ENCODE measurements at places on chromosomes 4 and X. TPM values are rescaled to one million over a fixed set of nuclear protein-coding genes. Genes with fewer than 3 reads are reported as not detected.

FNIP2 gene
- 61.9 TPM for total RNA-seq

FAM47A gene
- not detected for total RNA-seq

CCSER1 gene
- total RNA-seq: 2.8 TPM

CENPVL1 gene
- not detected for total RNA-seq

PFKFB1 gene
- total RNA-seq: not detected

CXXC4 gene
- 3.8 TPM for total RNA-seq

GRCh38 chr4:164807611-164808010 lies 53.7 kb downstream of the SMIM31 start:
- no peak for DNase-seq

DNA sequence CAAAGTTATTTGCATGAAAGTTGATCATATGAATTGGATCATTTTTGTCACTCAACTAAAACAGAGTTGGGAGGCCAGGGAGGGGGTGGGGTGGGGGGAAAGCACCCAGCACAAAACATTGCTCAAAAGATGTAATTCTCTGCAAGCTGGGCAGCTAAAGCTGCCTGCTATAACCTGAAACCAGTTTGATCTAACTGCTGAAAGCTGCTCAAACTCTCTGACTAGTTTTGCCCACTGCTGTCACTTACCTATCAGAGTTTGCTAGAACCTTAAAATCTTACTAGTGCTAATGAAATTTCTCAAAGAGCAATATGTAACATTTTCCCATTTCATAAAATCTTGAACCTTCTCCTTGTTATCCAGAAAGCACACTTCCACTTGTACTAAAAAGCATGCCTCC lies 10.4 kb downstream of the CXCL8 start:
- DNase-seq: no peak

DNA sequence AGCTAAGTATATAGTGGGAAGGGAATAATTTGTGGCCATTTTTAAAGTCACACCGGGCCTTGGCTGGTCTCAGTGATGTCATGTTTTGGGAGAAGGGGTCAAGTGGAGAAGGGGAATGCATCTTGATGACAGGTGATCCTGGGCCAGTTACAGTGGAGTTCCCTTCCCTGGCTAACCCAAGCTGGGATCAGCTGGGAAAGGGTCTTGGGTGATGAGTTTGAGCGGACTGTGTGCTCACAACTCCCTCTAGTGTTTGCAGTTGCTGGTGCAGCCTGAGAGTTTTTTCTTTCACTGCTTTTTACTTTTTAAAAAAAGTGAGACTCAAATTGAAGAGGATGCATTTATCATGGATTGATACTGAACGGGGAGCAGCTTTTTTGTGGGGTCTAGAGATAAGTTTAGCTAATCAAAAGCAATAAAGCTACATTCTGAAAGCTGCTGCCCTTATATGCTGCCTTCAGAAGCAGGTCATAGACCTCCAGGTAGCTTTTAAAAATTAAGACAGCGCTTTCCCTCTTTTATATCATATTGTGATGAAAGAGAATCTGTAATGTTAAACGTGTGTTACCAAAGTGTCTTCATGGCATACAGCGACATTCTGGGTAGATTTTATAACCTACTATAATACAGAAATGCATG lies 164.7 kb downstream of the DCLK2 start:
- DNase-seq: peak; percentile 23

GRCh38 chrX:9279234-9279544 lies 185.7 kb upstream of the TBL1X start:
- no peak for DNase-seq

- DNase-seq: no peak
Observed at GRCh38 chr4:732486-732885, 26.9 kb downstream of the PCGF3 start.

DNA sequence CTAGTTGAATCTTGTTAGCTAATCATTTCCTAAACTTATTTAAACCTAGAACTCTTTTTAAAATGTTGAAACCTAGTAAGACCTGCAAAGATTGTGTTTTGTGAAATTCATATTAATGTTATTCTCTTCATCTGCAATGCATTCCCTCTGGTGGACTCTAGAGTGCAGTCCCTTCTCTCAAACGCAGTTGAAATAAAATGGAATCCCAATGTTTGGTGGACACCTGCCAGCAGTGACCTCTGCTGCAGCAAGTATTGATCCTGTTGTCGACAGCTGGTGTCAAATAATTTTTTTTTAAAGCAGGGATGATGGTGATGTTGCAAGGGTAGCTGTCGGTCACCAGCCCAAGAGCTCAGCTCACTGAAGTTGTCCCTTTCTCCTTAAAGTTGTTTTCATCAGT lies 492.0 kb downstream of the ZIC3 start:
- DNase-seq: no peak

- no peak for DNase-seq
Observed at GRCh38 chrX:134640914-134641313, 17.4 kb downstream of the PLAC1 start.

DNA sequence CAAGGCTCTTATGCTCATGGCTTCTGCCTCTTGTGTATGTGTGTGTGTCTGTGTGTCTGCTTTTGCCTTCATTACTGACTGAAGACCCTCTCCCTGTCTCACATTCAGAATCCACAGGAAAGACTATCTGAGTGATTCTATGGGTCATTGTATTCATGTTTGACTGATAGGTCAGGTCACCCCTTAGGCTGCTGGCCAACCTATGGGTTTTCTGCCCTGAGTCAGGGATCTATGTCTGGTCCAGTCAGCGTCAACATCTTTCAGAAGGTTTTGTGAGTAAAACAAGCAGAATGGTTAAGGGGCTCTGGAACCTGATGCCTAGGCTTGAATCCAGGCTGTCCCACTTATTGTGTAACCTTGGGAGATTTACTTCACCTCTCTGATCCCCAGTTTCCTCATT lies 30.5 kb downstream of the NHSL2 start:
- peak; percentile 24 for DNase-seq

- DNase-seq: no peak
Observed at GRCh38 chr4:62003695-62004094, 803.6 kb downstream of the ADGRL3 start.

DNA sequence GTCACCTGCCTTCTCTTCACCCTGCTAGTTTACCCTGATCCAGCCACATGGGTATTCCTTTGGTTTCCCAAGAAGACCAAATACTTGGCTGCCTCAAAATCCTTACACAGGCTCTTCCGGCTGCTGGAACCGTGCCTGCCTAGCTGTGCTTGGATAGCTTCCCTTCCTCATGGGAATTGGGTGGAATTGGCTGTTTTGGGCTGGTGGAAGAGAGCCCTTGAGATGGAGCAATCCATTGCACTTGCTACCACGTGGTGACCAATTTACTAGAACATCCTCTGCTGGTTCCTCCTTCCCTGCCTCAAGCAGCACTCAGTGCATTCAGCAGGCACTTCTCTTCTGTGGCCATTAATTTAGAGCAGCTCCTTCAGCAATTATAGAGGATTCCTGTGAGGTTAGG lies 119.3 kb upstream of the AP1S2 start:
- DNase-seq: no peak

GRCh38 chrX:56000174-56000573 lies 232.0 kb upstream of the KLF8 start:
- no peak for DNase-seq

DNA sequence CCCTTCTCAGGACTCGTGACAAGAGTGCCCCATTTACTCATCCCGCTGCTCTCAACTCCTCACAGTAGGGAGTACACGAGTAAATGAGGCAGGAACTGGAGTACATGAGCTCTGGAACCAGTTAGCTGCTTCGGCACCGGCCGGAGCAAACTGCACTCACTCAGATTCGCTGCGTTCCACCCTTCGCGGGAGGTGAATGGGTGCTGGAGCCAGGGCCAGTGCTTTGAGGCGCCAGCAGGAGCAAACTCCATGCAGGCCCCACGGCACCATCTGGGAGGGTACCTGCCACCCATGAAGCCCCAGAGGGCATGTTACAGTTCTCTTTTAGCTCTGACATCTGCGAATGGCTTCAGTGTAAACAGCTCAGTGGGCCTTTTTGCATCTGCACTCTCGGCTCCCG lies 315.5 kb upstream of the GK2 start:
- DNase-seq: no peak

GRCh38 chrX:48667509-48667908 lies 16.1 kb upstream of the WAS start:
- no peak for DNase-seq

DNA sequence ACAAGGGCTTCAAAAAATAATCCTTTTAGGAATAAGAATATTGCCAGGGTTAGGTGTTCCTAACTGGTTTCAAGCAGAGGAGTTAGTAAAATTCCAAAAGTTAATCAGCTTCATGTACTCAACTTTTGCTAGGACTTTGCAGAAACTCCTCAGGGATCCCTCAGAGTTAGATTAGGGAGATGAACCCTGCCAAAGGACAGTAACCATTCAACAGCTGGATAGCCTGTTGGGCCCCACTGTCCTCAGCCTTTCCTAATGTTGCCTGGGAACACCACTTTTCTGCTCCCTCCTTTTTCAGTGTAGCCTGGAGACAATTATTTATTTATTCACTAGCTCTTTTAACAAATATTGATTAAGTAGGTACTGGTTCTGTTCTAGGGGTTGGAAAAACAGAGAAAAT lies 53.8 kb downstream of the NFKB1 start:
- DNase-seq: no peak
